ENCODE measurements at places on chromosomes 1 and 21.

- no peak for DNase-seq
- no peaks in the 10 kb centered on the region for H3K27me3 ChIP-seq
- peaks cover 20% of the 10 kb centered on the region for H3K4me1 ChIP-seq
- H3K27ac ChIP-seq, result no peak overlapping the region
- peaks cover 36% of the 10 kb centered on the region for H3K36me3 ChIP-seq
These were observed 21.9 kb downstream of the DPYD start for GRCh38 chr1:97898948-97899347.

DNA sequence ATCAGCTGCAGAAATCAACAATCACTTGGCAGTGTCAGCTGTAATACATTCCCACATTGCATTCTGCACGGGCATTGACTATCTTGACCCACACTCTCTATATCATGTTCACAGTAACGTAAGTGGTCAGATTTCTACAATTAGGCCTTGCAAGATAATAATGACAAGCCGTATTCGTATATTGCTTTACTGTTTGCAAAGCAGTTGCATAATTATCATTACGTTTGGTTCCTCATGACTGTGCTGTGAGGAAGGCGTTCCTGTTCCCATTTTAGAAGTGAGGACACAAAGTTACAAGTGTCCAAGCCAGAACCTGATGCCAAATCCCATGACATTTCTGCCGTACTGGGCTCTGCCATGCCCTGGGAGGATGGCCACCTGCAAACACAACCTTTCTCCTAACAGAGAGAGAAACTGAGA, 53.5 kb upstream of the TARBP1 start:
- H3K4me3 ChIP-seq, result no peak overlapping the region
- H3K4me1 ChIP-seq, result peaks cover 20% of the 10 kb centered on the region
- no peak for DNase-seq
- H3K27ac ChIP-seq, result no peak overlapping the region
- peaks cover 34% of the 10 kb centered on the region for H3K27me3 ChIP-seq

DNA sequence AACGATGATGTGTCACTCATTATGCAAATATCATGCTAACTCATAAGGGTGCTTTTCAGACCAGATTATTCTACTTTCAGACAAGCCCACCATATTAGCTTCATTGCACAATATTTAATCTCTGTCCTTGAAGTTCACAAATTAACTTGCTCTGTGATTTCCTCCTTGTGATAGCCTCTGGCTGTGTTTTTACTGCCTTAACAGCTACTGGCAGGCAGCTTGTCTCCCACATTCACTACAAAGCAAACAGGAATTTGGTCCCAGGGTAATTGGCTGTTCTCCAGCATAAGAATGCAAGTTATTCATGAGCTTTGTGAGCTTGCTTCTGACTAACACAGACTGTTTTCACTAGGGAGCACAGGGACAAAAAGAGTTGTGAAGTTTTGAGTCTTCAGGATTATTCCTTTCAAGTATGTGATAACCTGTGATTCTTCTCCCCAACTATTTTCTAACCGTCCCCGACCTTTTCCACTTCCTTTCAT, 87.9 kb upstream of the HMCN1 start:
- H3K4me3 ChIP-seq, result no peak overlapping the region
- no peak for DNase-seq
- H3K27me3 ChIP-seq, result no peaks in the 10 kb centered on the region
- H3K4me1 ChIP-seq, result peaks cover 19% of the 10 kb centered on the region
- H3K27ac ChIP-seq, result no peak overlapping the region

GRCh38 chr1:7931446-7931812, 9.2 kb downstream of the TNFRSF9 start:
- H3K27me3 ChIP-seq, result peaks cover 10% of the 10 kb centered on the region
- H3K36me3 ChIP-seq, result no peaks in the 10 kb centered on the region
- H3K4me1 ChIP-seq, result peaks cover 28% of the 10 kb centered on the region
- peak overlapping the region; percentile 84 for H3K27ac ChIP-seq
- no peak for DNase-seq

DNA sequence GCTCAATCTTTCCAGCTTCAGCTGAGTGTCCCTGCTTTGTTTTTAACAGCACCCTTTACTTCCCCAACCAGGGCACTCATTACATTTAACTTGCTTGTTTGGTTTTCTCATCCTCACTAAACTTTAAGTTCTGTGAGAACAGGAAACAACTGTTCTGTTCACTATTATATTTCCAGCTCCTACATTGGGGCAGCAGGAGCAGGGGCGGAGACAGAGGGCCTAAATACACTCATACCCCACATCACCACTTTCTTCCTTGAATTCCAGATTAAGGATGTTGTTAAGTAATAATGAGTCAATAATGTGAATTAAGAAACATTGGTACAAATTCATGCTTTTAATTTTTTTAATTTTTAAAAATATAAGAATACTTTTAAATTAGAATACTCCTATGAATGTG, 6.0 kb downstream of the DRAM2 start:
- H3K4me1 ChIP-seq, result peaks cover 29% of the 10 kb centered on the region
- H3K36me3 ChIP-seq, result peaks cover 57% of the 10 kb centered on the region
- no peak overlapping the region for H3K27ac ChIP-seq
- H3K4me3 ChIP-seq, result no peak overlapping the region

GRCh38 chr21:24183077-24183476, 1424.2 kb downstream of the MRPL39 start:
- no peaks in the 10 kb centered on the region for H3K4me1 ChIP-seq
- H3K27me3 ChIP-seq, result no peaks in the 10 kb centered on the region
- no peaks in the 10 kb centered on the region for H3K36me3 ChIP-seq
- H3K4me3 ChIP-seq, result no peak overlapping the region
- DNase-seq, result no peak

- H3K4me3 ChIP-seq, result peak overlapping the region; percentile 95
- H3K36me3 ChIP-seq, result peaks cover 37% of the 10 kb centered on the region
- peak overlapping the region; percentile 97 for H3K27ac ChIP-seq
- H3K27me3 ChIP-seq, result no peaks in the 10 kb centered on the region
- peaks cover 82% of the 10 kb centered on the region for H3K4me1 ChIP-seq
These were observed 42.6 kb downstream of the CD34 start for GRCh38 chr1:207868251-207868773.

GRCh38 chr1:228109962-228110488, 926 bp upstream of the MRPL55 start:
- H3K27me3 ChIP-seq, result peaks cover 7% of the 10 kb centered on the region
- H3K4me1 ChIP-seq, result peaks cover 33% of the 10 kb centered on the region
- H3K27ac ChIP-seq, result peak overlapping the region; percentile 90
- H3K4me3 ChIP-seq, result peak overlapping the region; percentile 87

- H3K36me3 ChIP-seq, result no peaks in the 10 kb centered on the region
- H3K4me1 ChIP-seq, result peaks cover 33% of the 10 kb centered on the region
- no peak overlapping the region for H3K27ac ChIP-seq
- DNase-seq, result no peak
These were observed 68.0 kb downstream of the VAV3 start for GRCh38 chr1:107896936-107897335.

DNA sequence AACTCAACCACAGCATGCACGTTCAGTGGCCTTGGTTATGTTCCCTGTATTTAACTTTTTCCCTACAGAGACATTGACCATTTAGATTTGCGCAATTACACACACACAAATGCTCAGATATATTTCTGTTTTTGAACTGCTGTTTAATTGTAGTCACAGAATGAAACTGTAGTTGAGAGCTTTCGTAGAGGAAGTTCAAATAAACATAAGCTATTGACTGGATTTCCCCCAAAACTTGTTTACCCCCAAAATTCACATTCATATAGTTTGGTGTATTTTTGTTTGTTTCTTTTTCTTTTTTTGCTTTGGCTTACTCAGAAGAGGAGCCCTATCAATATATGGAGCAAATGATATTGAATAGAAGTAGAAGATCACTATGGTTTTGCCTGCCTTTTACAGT, 921.0 kb downstream of the ADGRL2 start:
- H3K27me3 ChIP-seq, result no peaks in the 10 kb centered on the region
- H3K4me1 ChIP-seq, result no peaks in the 10 kb centered on the region
- no peaks in the 10 kb centered on the region for H3K36me3 ChIP-seq

- peaks cover under 1% of the 10 kb centered on the region for H3K27me3 ChIP-seq
- H3K4me1 ChIP-seq, result no peaks in the 10 kb centered on the region
- H3K27ac ChIP-seq, result no peak overlapping the region
- H3K4me3 ChIP-seq, result no peak overlapping the region
These were observed 134.0 kb downstream of the NPHP4 start for GRCh38 chr1:5858246-5858645.

DNA sequence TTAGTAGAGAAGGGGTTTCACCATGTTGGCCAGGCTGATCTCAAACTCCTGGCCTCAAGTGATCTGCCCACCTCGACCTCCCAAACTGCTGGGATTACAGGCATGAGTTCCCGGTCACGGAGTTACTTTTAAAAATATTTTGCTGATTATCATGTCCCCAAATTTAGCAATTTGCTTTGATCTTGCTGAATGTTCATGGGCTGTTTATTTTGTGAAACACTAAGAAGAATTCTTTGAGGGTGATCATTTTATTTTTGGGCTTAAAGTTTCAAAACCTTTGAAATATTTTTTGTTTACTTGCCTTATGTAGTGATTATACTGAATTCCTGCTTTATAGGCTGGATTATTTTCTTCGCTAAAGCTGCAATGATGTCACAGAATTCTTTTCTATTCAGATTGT, 11.4 kb upstream of the LAMC1 start:
- H3K27me3 ChIP-seq, result peaks cover 7% of the 10 kb centered on the region
- no peak for DNase-seq
- no peak overlapping the region for H3K4me3 ChIP-seq

GRCh38 chr1:35763201-35763600, 6.6 kb downstream of the CLSPN start:
- peaks cover 40% of the 10 kb centered on the region for H3K36me3 ChIP-seq
- no peak overlapping the region for H3K27ac ChIP-seq
- H3K4me3 ChIP-seq, result no peak overlapping the region

DNA sequence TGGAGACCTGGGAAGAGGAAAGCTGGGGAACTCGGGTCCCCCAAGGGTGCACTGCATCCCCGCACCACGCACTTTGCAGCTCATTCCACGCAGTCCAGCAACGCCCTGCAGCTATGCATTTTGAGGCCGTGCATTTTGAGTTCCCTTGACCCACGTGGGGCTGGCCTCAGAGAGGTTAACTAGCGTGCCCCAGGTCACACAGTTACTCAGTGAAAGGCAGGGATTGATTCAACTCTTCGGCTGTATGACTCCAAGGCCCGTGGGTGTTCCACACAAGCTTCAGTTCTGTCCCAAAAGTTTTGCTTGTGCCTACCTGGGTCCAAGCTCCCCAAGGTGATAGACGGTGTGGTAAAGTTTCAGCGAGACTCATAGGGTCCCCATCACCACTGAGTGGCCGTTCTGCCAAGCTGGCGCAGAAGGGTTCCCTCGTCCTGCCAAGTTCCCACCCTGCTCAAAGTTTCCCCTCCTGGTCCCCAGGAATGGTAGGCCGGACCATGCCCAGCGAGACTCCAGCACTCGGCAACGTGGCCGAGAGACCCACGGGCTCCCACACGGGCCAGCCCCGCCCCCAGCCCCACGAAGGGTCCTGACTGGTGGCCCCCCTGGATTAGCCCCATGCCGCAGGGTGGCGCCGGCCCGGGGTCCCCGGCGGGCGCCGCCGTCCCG, 611 bp downstream of the HSPG2 start:
- H3K27ac ChIP-seq, result no peak overlapping the region
- no peaks in the 10 kb centered on the region for H3K36me3 ChIP-seq
- H3K4me3 ChIP-seq, result peak overlapping the region; percentile 61
- H3K4me1 ChIP-seq, result peaks cover 18% of the 10 kb centered on the region
- H3K27me3 ChIP-seq, result peaks cover 73% of the 10 kb centered on the region
- DNase-seq, result no peak

- H3K4me3 ChIP-seq, result no peak overlapping the region
- DNase-seq, result no peak
- peaks cover 11% of the 10 kb centered on the region for H3K4me1 ChIP-seq
- H3K27me3 ChIP-seq, result no peaks in the 10 kb centered on the region
- H3K27ac ChIP-seq, result no peak overlapping the region
- peaks cover 4% of the 10 kb centered on the region for H3K36me3 ChIP-seq
These were observed 62.4 kb downstream of the DISC1 start for GRCh38 chr1:231688989-231689388.

DNA sequence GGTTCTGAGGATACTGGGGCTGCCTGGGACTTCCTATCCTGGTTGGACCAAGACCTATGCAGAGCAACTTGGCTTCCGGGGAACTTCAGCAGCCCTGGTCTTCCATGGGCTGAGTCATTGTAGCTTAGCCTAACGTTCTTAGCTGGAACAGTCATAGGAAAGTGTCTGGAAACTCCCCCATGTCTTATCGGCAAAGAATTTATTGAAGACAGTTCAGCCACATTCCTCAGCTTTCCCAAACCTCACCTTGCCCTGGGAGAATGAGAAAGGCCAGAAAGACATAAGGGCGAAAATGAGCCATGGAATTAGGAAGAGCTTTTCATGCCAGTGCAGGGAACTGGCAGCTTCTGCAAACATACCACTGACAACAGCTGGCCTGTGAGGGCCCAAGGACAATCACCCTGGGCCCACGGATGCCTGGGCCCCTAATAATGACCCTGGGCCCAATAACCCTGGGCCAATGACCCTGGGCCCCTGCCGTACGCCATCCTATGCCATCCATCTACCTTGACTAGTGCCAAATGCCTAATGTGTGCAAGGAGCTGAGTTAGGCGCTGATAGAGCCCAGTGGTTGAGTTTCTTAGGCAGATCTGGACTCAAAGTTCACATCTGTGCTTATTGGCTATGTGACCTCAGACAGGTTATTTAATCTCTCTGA, 114.4 kb upstream of the GADD45A start:
- H3K27ac ChIP-seq, result no peak overlapping the region
- H3K4me1 ChIP-seq, result no peaks in the 10 kb centered on the region
- H3K27me3 ChIP-seq, result peaks cover 7% of the 10 kb centered on the region

- H3K4me1 ChIP-seq, result peaks cover 59% of the 10 kb centered on the region
- peak overlapping the region; percentile 39 for H3K4me3 ChIP-seq
- DNase-seq, result peak; percentile 46
- H3K27me3 ChIP-seq, result no peaks in the 10 kb centered on the region
These were observed 33.0 kb downstream of the PIK3C2B start for GRCh38 chr1:204461331-204462228.

GRCh38 chr1:109559995-109560394, 11.6 kb downstream of the GNAI3 start:
- no peaks in the 10 kb centered on the region for H3K27me3 ChIP-seq
- H3K4me1 ChIP-seq, result peaks cover 31% of the 10 kb centered on the region
- H3K4me3 ChIP-seq, result no peak overlapping the region
- no peak overlapping the region for H3K27ac ChIP-seq

GRCh38 chr1:154831462-154831861, 38.6 kb downstream of the KCNN3 start:
- H3K36me3 ChIP-seq, result no peaks in the 10 kb centered on the region
- DNase-seq, result no peak
- no peak overlapping the region for H3K27ac ChIP-seq

- no peaks in the 10 kb centered on the region for H3K36me3 ChIP-seq
- H3K4me3 ChIP-seq, result no peak overlapping the region
- peaks cover 12% of the 10 kb centered on the region for H3K27me3 ChIP-seq
These were observed 125.9 kb upstream of the VAMP3 start for GRCh38 chr1:7644961-7645750.

GRCh38 chr1:150661156-150661555, 31.7 kb upstream of the ENSA start:
- H3K4me3 ChIP-seq, result no peak overlapping the region
- peaks cover 5% of the 10 kb centered on the region for H3K4me1 ChIP-seq
- no peak for DNase-seq
- no peaks in the 10 kb centered on the region for H3K27me3 ChIP-seq
- H3K36me3 ChIP-seq, result peaks cover 17% of the 10 kb centered on the region
- H3K27ac ChIP-seq, result no peak overlapping the region

- H3K36me3 ChIP-seq, result no peaks in the 10 kb centered on the region
- no peaks in the 10 kb centered on the region for H3K4me1 ChIP-seq
- no peak overlapping the region for H3K27ac ChIP-seq
- DNase-seq, result no peak
- H3K4me3 ChIP-seq, result no peak overlapping the region
- peaks cover 12% of the 10 kb centered on the region for H3K27me3 ChIP-seq
These were observed 327.3 kb downstream of the SIPA1L2 start for GRCh38 chr1:232302376-232303221.
